ENCODE measurements at places on chromosomes 6 and 20. TPM values are rescaled to one million over a fixed set of nuclear protein-coding genes. Genes with fewer than 3 reads are reported as not detected.
A peak's percentile ranks its signal among the peaks of the same experiment; 100 is the strongest.

Gene ADNP
- 127 TPM for total RNA-seq

Gene MLIP
- 1.3 TPM for total RNA-seq

DNA sequence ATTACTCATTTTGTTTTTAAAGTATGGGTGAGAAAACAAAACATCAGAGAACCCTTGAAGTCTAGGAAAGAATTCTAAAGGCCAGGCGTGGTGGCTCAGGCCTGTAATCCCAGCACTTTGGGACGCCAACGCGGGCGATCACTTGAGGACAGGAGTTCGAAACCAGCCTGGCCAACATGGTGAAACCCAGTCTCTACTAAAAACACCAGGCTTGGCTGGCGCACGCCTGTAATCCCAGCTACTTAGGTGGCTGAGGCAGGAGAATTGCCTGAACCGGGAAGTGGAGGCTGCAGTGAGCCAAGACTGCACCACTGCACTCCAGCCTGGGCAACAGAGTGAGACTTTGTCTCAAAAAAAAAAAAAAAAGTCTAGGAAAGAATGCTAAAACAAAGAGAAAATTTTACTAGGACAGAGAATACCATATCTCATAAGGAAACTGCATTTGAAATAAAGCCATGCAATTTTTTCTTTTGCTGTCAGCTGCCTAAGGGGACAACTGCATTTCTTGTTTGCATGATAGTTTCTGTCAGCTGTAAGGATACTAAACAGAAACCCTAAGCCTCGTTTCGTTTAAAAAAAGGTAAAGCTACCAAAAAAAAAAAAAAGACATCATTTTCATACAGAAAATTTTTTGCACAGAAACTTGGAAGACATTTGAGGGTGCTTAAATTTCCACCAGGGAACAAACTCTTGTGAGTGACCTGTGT lies 32.1 kb downstream of the SMLR1 start:
- peaks cover 9% of the 10 kb centered on the region for H3K27me3 ChIP-seq
- DNase-seq = no peak
- peaks cover 10% of the 10 kb centered on the region for H3K36me3 ChIP-seq
- H3K4me1 ChIP-seq = peaks cover 43% of the 10 kb centered on the region

Gene PPP1R16B
- not detected for total RNA-seq

Gene BPIFA1
- not detected for total RNA-seq

GRCh38 chr6:74467533-74468215 lies 738.2 kb downstream of the COL12A1 start:
- no peak overlapping the region for H3K27ac ChIP-seq
- no peaks in the 10 kb centered on the region for H3K27me3 ChIP-seq
- H3K36me3 ChIP-seq = no peaks in the 10 kb centered on the region
- DNase-seq = no peak

Gene BNIP5
- 0.10 TPM for total RNA-seq

DNA sequence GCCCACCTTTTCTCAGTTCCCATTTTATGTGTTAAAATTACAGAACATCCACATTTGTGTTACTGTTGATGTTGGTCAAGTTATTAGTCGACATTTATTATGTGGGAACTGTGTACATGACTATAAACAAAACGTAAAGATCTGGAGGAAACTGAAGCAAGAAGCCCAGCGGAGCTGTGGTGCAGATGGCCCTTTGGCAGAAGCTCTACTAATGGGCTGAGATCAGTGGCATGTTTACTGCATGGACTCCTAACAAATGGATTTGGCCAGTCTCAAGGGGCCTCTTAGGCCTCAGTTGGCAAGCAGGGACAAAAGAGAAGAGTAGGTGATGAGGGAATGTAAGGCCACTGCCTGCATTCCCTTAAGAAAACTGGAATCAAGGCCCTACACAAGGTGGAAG lies 282.1 kb upstream of the TCF21 start:
- no peak for DNase-seq
- no peaks in the 10 kb centered on the region for H3K27me3 ChIP-seq
- H3K4me1 ChIP-seq = no peaks in the 10 kb centered on the region
- no peak overlapping the region for H3K27ac ChIP-seq
- no peaks in the 10 kb centered on the region for H3K36me3 ChIP-seq
- H3K4me3 ChIP-seq = no peak overlapping the region

DNA sequence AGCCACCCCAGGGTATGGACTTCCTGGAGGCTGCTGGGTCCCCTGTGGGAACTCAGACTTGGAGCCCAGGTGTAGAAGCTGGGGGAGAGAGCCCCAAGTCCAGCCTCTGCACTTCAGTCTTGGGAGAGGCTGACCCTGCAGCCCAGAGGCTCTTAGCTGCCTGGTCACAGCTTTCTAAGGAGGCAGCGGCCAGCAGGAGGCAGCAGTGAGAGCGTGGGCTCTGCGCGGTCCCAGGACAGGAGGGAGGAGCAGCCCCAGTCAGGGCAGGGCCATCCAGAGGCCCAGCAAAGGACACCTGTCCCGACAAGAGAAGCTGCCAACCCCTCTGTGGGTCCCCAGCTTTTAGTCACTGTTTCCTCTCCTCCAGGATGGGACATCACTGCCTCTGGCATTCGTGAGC lies 9.4 kb downstream of the TREML2 start:
- no peak overlapping the region for H3K27ac ChIP-seq
- no peak overlapping the region for H3K4me3 ChIP-seq
- peaks cover 35% of the 10 kb centered on the region for H3K27me3 ChIP-seq

GRCh38 chr6:152318278-152318677 lies 318.9 kb downstream of the SYNE1 start:
- no peak overlapping the region for H3K4me3 ChIP-seq
- no peaks in the 10 kb centered on the region for H3K27me3 ChIP-seq
- peaks cover 35% of the 10 kb centered on the region for H3K36me3 ChIP-seq
- peaks cover 20% of the 10 kb centered on the region for H3K4me1 ChIP-seq
- H3K27ac ChIP-seq = no peak overlapping the region
- no peak for DNase-seq

Gene MCCD1
- total RNA-seq = not detected

- peaks cover 11% of the 10 kb centered on the region for H3K36me3 ChIP-seq
- DNase-seq = peak; percentile 62
- H3K4me1 ChIP-seq = peaks cover 4% of the 10 kb centered on the region
- peak overlapping the region; percentile 83 for H3K4me3 ChIP-seq
- peaks cover 14% of the 10 kb centered on the region for H3K27me3 ChIP-seq
Measured at GRCh38 chr6:26550250-26550993, 12.3 kb downstream of the HMGN4 start.

DNA sequence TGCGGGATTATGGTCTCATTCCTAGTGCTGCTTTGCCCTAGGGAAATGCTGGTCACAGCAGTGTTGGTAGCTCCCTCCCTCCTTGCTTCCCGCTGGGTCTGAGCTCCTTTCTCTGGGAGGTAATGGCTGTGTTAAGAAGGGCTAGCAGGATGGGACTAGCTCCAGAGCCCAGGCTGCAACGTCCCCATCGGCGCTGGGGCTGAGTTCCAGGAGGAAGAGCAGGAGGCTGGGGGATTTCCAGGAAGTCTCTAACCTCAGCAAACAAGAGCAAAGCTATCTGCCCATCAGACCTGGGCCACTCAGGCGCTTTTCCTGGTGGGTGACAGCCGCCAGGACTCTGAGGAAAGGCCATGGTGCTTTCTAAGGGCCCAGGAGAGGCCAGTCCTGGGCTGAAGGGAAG lies 174.2 kb downstream of the DLL1 start:
- H3K27ac ChIP-seq = no peak overlapping the region
- no peaks in the 10 kb centered on the region for H3K4me1 ChIP-seq
- no peak overlapping the region for H3K4me3 ChIP-seq
- no peak for DNase-seq
- H3K36me3 ChIP-seq = peaks cover 1% of the 10 kb centered on the region

GRCh38 chr20:15220009-15220656 lies 882.7 kb upstream of the FLRT3 start:
- H3K4me3 ChIP-seq = no peak overlapping the region
- H3K4me1 ChIP-seq = no peaks in the 10 kb centered on the region
- no peak overlapping the region for H3K27ac ChIP-seq
- H3K36me3 ChIP-seq = peaks cover 1% of the 10 kb centered on the region

DNA sequence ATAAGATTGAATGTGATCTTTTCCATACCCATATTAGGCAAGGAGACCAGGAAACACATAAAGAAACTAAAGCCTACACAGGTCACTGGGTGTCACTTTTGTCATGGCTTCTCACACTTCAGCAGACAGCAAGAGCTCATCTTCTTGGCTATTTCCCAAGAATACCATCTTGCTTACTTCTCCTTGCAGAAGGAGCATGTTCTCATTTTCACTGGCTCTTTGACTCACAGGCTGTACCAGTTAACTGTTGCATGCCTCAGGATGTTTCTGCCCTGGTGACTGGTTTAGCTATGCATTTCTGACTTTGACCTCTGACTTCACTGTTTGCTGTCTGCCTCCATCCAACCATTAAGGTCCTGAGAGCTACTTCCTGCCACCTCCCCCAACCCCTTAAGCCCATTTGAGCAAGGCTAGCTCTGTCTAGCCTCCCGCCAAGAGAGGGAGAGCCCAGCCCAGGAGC lies 40.3 kb upstream of the OGFRL1 start:
- H3K27me3 ChIP-seq = no peaks in the 10 kb centered on the region
- DNase-seq = no peak
- peak overlapping the region; percentile 0 for H3K27ac ChIP-seq
- H3K4me1 ChIP-seq = peaks cover 6% of the 10 kb centered on the region

Gene KHDC1
- 8.0 TPM for total RNA-seq

GRCh38 chr6:90849686-90850085 lies 262.8 kb upstream of the MAP3K7 start:
- peaks cover 3% of the 10 kb centered on the region for H3K27me3 ChIP-seq
- no peaks in the 10 kb centered on the region for H3K36me3 ChIP-seq

- DNase-seq = no peak
- no peaks in the 10 kb centered on the region for H3K27me3 ChIP-seq
- H3K36me3 ChIP-seq = no peaks in the 10 kb centered on the region
Measured at GRCh38 chr20:11982955-11983470, 65.3 kb downstream of the BTBD3 start.

DNA sequence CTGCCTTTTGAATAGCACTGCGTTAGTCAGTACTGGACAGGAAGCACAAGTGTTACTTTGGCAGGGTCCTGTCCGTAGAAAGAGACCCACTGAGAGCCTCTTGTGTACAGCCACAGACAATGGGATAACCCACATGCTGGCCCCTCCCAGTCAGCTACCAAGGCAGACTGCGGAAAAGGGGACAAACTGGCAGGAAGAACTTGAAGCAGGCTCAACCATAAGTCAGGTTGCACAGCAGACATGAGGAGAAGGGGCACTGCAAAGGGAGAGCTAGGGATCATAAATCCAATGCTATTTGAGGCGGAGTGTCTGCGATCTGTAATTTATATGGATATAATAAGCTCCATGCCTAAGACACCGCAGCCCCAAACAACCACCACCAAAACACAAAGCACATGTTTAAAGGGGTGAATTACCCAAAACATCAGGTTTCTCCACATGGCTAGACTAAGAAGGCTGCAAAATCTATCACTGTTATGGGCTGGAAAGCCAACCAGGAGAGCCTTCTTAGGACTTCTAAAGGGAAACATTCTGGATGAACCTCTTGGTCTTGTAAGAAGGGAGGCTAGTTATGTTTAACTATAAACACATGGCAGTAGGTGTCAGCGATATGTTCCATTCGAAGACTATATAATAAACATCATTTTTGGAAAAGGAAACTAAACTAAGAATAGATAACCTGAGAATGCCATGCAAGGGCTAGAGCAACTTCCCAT lies 141.7 kb downstream of the BACH2 start:
- no peak for DNase-seq
- H3K27ac ChIP-seq = no peak overlapping the region

- H3K4me3 ChIP-seq = no peak overlapping the region
- H3K4me1 ChIP-seq = no peaks in the 10 kb centered on the region
- H3K36me3 ChIP-seq = no peaks in the 10 kb centered on the region
- no peak for DNase-seq
Measured at GRCh38 chr20:19070026-19070425, 142.4 kb upstream of the SLC24A3 start.

- H3K4me1 ChIP-seq = no peaks in the 10 kb centered on the region
- H3K4me3 ChIP-seq = no peak overlapping the region
- H3K27me3 ChIP-seq = no peaks in the 10 kb centered on the region
- H3K36me3 ChIP-seq = no peaks in the 10 kb centered on the region
- DNase-seq = no peak
- no peak overlapping the region for H3K27ac ChIP-seq
Measured at GRCh38 chr6:82045965-82046756, 201.4 kb downstream of the IBTK start.

DNA sequence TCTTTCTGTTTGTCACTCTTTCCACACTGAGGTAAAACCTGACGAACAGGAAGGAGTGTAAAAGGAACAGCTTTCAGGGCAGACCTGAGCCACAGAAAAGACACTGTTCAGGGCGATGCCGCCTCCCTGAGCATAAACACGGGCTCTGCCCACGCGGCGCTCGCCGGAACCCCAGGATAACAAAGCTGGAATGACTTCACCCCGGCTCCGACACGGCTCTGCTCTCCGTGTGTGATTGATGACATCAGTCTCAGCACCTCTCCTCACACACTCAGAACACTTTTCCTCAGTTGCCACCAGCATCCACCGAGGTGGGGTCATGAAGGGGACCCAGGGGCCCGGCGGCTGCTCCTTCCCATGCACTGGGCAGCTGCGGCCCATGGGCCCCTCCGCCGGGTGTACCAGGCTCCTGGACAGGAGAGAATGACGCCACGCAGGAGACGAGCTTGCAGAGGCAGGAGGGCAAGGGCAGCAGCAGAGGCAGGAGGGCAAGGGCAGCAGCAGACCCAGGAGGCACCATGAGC lies 43.6 kb downstream of the DLL1 start:
- H3K4me3 ChIP-seq = no peak overlapping the region
- DNase-seq = no peak
- H3K4me1 ChIP-seq = peaks cover 31% of the 10 kb centered on the region

DNA sequence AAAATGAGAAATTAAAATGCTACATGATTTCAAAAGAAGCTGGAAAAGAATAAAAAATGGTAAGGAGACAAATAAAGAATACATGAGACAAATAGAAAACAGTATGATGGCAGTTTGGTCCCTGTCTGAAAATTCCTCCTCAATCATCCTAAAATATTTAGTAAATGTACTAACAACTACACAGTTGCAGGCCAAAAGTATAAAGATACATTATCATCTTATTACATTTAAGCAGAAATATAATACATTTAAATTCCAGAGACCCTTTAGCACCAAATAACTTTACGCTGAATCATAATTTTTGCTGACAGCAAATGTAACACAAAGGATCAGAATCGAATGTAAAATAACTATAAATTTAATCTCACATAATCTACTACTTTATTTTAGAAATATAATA lies 4.4 kb downstream of the HMGCLL1 start:
- no peak for DNase-seq
- H3K27ac ChIP-seq = no peak overlapping the region
- peaks cover 30% of the 10 kb centered on the region for H3K27me3 ChIP-seq
- H3K4me1 ChIP-seq = peaks cover 14% of the 10 kb centered on the region

Gene RGS19
- 6.5 TPM for total RNA-seq

GRCh38 chr6:133359256-133359655 lies 118.1 kb downstream of the EYA4 start:
- H3K36me3 ChIP-seq = no peaks in the 10 kb centered on the region
- peaks cover 4% of the 10 kb centered on the region for H3K27me3 ChIP-seq
- H3K4me3 ChIP-seq = no peak overlapping the region
- no peak for DNase-seq
- no peak overlapping the region for H3K27ac ChIP-seq

Gene OR2H1
- total RNA-seq = not detected
